CD4-positive, alpha-beta T cell treated with Interleukin-1 beta for 1 hour (primary cell): ENCODE measurements at places on chromosomes 1 and 21.
A peak's percentile ranks its signal among the peaks of the same experiment; 100 is the strongest.

DNA sequence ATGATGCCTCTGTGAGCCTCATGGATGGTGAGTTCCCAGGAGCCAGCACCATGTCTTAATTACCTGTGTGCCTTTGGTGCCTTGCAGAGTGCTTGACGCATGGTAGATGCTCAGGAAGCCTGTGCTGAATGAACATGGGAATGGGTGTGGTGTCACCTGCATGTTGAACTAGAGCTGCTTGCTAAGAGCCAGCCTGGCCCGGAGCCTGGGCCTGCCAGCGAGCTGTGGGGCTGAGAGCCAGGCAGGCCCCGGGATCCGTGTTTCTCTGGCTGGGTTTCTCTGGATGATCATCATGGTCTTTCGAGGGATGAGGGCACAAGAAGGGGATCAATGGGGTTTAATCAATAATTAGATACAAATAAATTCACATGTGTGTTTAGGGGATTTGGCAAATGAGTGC lies 6.7 kb upstream of the TEX35 start:
- DNase-seq: no peak

- no peak for DNase-seq
Measured at GRCh38 chr1:157348538-157349480, 203.5 kb downstream of the FCRL5 start.

GRCh38 chr1:65440322-65440900 lies 19.9 kb downstream of the LEPR start:
- no peak for DNase-seq

DNA sequence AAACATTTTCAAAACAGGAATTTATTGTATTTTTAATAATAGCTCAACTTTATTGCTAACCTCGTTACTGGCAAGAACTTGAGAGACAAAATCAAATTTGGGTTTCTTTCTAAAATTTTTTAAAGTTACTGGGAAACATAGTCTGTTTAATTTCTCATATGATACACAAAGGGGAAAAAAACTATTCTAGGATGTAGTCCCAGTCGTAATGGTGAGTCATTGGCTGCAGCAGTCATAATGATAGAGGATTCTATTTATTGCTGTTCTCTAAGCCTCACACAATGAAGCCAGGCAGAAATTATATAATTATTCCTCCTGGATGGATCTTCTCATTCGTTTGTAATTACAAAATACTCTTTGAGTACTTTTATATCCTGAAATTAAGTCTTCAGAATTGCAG lies 326.5 kb upstream of the SGIP1 start:
- no peak for DNase-seq

- no peak for DNase-seq
Measured at GRCh38 chr1:98385652-98386051, 275.9 kb upstream of the SNX7 start.

DNA sequence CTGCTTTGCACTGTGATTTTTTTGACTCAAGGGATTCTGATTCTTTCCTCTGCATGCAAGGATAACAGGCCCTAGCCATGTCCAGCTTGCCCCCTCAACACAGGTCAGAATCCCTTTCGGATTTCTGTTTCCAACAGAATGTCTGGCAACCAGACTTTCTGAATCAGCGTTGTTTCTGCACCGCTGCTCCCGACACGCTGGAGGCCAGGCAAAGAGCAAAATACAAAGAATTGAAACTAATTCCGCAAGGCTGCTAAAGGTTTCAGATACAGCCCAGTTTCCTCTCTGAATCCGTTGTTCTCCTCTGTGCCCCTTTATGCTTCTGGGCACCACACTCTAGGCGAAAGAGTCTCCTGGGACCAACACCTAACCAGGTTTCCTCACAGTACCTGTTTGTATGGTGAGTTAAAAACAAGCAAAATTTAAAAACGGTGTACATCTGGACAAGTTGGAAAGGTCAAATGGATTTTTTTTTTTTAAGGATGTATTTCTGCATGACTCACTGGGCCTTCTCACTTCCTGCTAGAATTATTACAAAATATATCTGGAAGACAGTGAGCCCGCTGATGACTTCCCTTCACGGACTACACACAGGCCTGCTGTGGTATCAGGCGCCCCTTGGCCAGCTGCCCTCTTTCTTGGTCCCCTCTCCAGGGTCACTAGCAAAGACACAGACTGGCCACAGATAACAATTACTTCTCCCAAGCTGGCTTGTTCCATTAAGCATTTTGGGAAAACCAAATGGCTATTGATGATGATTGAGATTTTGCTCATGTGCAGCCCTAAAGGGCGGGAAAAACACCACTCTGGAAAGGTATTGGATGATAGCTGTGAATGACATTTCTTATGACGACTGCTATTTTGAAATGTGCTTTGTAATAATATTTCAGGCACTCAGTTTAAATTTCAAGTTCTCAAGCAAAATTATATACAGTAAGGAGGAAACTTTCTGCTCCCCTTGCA lies 118.3 kb downstream of the TGFB2 start:
- DNase-seq: peak; percentile 34

GRCh38 chr1:2985067-2985561 lies 36.2 kb upstream of the ACTRT2 start:
- DNase-seq: no peak

DNA sequence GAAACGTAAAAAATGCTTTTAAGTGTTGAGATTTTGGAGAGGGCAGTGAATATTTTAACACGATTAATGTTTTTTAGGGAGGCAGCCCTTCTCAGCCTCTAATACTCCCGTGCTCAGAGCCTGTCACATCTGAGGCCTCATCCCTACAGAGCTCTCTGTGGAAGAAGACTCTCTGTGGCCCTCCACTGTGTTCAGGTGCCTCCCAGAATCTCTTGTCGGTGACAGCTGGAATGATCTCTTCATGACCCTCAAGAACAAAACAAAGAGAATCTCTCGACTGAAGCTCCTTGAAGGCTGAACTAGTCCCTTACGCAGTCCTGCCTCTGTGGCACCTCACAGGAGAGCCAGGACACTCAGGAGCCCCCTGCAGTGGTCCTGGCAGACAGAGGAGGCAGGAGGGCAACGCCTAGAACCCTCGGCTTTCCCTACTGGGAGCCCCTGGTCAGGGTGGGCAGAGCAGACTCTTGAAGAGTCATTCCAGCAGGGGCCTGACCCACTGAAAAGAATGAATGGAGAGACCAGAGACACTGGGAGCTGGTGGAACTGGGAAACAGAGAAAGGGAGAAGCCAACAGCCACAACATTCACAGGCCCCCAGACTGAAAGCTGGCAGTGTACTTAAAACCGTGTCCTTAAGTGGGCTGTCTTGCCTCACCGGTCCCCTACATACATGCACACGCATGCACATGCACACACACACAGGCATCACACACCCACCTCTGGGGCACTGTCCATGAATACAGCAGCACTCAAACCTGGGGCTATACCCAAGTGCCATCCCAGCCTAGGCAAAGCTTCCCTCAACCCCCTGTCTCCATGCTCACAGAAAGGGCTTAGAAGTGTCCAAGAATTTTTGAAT lies 67.5 kb upstream of the ANGPTL1 start:
- DNase-seq: no peak

- no peak for DNase-seq
Measured at GRCh38 chr1:202976633-202977032, 9.6 kb upstream of the CYB5R1 start.

GRCh38 chr1:8790987-8791386 lies 26.5 kb downstream of the RERE start:
- DNase-seq: no peak

GRCh38 chr1:36816348-36816747 lies 218.0 kb downstream of the GRIK3 start:
- no peak for DNase-seq

DNA sequence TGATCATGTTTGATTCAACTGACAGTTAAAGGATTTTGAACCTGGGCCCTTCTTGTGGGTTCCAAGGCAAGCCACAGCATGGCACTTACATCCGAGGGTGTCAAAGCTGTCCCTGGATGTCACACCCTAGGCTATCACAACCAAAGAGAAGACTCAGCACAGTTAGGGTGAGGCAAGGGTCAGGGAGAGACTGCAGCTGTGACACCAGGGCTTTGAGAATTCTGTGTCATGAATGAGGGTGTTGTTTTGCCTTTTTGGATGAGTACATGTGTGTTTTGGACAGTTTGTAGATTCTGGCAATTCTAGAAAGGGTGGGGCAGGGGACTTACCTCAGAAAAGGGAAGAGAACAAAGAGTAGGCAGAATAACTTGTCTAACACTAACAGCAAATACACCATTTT lies 37.8 kb upstream of the ZNF326 start:
- DNase-seq: no peak

DNA sequence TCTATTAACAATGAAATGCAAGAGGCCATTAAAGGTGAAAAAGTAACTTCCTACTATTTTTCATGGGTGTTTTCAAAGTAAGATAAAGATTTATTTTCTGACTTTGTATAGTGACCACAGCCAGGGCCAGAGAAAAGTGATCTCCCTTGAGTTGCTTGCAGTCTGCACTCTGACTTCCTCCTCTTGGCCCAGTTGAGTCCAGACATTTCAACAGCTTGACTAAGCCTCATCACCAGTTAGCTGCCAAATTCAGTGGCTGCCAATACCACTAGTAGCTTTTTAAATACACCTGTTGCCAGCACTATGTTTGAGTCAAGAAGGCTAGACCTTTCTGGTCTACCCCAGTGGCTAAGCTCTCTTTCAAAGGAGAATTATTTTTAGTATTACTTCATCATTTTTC lies 3.7 kb upstream of the NEK7 start:
- DNase-seq: no peak

GRCh38 chr1:176691251-176692228 lies 228.6 kb downstream of the PAPPA2 start:
- DNase-seq: no peak

DNA sequence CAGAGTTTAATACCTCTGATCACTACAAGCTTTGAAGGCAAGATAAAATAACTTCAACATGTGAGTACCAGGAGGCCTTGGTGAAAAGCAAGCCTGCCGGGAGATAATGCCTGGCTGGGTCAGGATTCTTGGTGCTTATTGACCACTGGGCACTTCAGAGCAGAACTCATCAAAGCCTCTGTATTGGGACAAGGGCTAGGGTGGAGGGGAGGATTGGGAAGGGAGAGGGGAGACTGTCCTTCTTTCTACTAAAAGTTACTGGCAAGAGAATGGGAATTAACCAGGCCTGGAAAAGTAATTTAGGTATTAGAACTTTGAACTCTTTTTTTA lies 35.2 kb downstream of the NEK2 start:
- DNase-seq: no peak

DNA sequence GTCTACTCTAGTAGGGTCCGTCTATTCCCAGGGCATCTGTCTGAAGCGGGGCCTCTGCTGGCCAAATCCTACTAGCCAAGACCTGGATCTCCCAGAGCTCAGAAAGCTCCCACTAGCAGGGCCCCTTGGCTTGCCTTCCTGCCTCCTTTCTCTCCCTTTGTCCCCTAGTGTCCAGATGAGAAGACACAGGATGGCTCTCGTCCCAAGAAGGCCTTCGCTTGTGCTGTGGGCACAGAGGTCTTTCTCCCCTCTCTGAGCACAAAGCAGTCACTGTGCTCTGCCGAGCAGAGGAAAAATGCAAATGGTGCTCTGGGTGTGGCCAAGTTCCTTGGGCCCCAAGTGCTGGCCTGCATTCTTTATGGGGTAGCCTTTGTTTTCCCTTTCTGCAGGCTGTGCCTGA lies 13.0 kb upstream of the GPR137B start:
- DNase-seq: no peak

DNA sequence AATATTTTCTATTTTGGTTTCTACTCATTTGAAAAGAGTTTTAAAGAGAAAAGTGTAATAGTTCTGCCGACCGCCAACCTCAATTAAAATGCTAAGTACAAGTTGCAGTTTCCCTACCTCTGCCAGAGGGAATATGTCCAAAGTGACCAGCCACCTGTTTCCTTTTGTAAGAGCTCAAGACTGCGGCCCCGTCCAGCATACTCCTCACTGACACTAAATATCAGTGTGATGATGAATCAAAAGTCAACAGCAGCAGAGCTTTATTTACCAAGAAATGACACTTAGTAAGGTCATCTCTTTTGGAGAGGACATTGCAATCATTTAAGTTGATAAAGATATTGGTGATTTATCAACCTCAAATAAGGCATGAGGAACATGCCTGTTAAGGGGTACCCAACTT lies 57.4 kb upstream of the NRIP1 start:
- no peak for DNase-seq

DNA sequence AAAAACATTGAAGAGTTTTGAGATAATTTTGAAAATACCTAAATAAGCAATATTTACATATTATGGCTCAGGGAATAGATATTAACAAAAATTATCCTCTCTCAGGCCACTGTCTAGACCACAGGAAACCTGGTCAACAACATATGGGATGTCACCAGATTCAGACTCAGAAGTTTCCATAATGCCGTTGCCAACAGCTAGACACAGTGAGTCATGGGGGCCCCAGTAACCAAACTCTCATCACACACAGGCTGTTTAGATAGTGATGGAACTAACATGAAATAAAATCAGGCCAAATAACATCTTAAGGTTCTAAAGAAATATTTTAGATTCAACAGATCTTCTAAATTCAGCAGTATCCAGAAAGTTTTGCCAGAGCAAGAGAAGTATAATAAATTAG lies 681.7 kb upstream of the ADAMTS5 start:
- no peak for DNase-seq

- DNase-seq: no peak
Measured at GRCh38 chr1:197632651-197633050, 142.6 kb downstream of the DENND1B start.

- DNase-seq: no peak
Measured at GRCh38 chr21:27362249-27362648, 395.4 kb upstream of the ADAMTS5 start.

DNA sequence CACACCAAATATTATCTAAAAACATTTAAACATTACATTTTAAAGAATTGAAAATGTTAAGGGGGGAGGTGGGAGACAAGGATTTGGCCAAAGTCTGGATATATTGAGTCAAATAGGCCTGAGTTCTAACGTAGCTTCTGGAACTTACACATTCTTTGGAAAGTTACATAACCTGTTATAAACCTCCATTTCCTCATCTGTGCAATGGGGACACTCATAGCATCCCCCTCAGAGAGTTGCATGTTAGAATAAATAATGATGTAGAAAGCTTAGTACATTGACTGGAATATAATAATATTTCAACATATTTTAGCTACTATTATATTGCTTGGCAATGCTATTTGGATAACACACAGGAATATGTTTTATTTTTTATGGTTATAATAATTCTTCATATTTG lies 117.7 kb downstream of the ATG4C start:
- DNase-seq: no peak

- DNase-seq: no peak
Measured at GRCh38 chr1:101122452-101123166, 97.0 kb upstream of the DPH5 start.

- no peak for DNase-seq
Measured at GRCh38 chr21:19468991-19469715, 1065.6 kb upstream of the TMPRSS15 start.
